Ascending aorta (tissue), 2 donors: ENCODE measurements at places on chromosomes 11 and 22.

GRCh38 chr22:31211482-31211861, 626 bp upstream of the LIMK2 start:
- peaks cover 15% of the 10 kb centered on the region for H3K4me1 ChIP-seq
- DNase-seq = no peak
- no peaks in the 10 kb centered on the region for H3K36me3 ChIP-seq
- peak overlapping the region; percentile 61 for H3K4me3 ChIP-seq

GRCh38 chr11:121488170-121488569, 35.4 kb upstream of the SORL1-AS1 start:
- no peaks in the 10 kb centered on the region for H3K27me3 ChIP-seq
- H3K36me3 ChIP-seq = no peaks in the 10 kb centered on the region
- no peak overlapping the region for H3K4me3 ChIP-seq
- DNase-seq = no peak

- H3K4me1 ChIP-seq = no peaks in the 10 kb centered on the region
- no peak overlapping the region for H3K4me3 ChIP-seq
- H3K27ac ChIP-seq = no peak overlapping the region
- DNase-seq = no peak
- H3K36me3 ChIP-seq = no peaks in the 10 kb centered on the region
- H3K27me3 ChIP-seq = no peaks in the 10 kb centered on the region
Measured at GRCh38 chr11:122634501-122634900, 21.0 kb upstream of the UBASH3B start.

DNA sequence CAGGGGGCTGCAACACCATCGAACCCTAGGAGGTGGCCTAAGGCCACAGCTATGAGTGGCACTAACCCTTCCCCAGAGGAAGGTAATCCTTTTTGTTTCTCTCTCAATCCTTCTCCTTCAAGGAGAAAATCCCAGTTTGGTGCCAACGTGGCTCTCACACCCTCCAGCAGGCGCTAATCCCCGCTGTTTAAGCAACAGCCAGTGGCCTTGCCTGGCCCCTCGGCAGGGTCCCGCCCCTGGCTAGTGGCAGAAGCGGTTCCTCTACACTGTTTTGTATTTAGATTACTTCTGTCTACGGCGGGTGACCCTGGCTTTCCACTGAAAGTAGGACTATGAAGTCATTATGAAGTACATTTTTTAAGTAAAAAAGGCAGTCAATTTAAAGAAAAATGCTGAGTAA, 15.5 kb downstream of the GNAZ start:
- no peaks in the 10 kb centered on the region for H3K4me1 ChIP-seq
- DNase-seq = no peak
- no peak overlapping the region for H3K27ac ChIP-seq
